ENCODE measurements at places on chromosomes 12 and 14. TPM values are rescaled to one million over a fixed set of nuclear protein-coding genes. Genes with fewer than 3 reads are reported as not detected.
A peak's percentile ranks its signal among the peaks of the same experiment; 100 is the strongest.

DNA sequence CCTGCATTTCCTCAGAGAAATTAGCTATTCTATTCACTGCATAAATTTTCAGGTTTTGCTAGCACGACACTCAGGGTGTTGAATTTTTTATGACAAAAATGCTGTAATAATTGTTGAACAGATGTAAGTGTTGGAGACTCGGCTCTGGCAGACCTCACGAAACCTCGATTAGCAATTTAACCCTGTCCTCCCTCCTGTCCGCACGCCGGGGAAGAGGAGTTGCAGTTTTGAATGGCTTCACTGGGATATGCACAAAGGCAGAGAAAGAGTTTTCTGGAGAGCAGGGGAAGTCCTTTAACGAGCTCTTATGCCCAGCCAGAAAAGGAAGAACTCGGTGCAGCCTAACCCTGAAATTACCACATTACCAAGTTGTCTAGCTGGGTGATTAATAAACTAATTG, 661.1 kb downstream of the VRK1 start:
- H3K27me3 ChIP-seq, result peaks cover 1% of the 10 kb centered on the region
- peaks cover 77% of the 10 kb centered on the region for H3K4me1 ChIP-seq
- H3K4me3 ChIP-seq, result peak overlapping the region; percentile 94

DNA sequence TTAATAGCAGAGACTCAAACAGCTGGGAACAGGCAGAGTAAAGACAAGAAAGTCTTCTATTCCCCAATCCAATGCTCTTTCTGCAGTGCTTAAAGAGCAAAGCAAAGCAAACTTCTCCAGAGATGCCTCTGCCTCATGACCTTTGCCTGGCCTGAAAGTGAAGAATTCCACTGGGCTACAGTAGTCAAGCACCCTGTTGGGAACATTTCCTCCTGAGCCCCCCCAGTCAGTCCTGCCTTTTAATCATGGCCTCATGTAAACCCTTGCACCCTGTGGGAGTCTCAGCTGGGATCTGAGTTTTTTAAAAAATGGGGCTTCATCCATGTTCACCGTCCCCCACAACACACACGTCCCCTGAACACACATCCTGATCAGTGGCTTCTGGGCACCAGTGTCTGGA, 62.7 kb upstream of the TSPAN11 start:
- no peaks in the 10 kb centered on the region for H3K4me1 ChIP-seq
- no peak overlapping the region for H3K27ac ChIP-seq
- H3K4me3 ChIP-seq, result no peak overlapping the region
- no peak for DNase-seq
- no peaks in the 10 kb centered on the region for H3K36me3 ChIP-seq

- no peak for DNase-seq
- no peak overlapping the region for H3K4me3 ChIP-seq
- H3K4me1 ChIP-seq, result no peaks in the 10 kb centered on the region
- H3K27me3 ChIP-seq, result peaks cover 3% of the 10 kb centered on the region
- H3K27ac ChIP-seq, result no peak overlapping the region
These were observed 97.6 kb upstream of the SCAF11 start for GRCh38 chr12:46087916-46088439.

DNA sequence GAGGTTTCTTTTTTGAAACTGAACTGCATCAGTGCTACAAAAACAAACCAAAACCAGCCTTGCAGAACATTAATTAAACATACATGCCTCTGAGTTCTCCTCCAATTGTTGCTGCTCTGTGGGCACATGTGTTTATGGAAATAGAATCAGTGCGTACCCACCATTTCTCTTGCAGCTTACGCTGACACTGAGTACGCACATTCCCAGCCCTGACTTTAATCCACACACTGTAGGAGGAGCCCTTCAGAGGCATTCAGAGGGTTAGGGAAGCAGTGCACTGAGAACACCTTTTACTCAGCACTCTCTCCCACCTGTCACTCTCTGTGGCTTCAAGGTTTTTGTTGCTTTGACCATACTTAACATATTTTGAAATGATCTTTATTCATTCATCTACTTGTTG, 250.5 kb upstream of the PWP1 start:
- no peak overlapping the region for H3K27ac ChIP-seq
- no peak overlapping the region for H3K4me3 ChIP-seq
- peaks cover 27% of the 10 kb centered on the region for H3K4me1 ChIP-seq

DNA sequence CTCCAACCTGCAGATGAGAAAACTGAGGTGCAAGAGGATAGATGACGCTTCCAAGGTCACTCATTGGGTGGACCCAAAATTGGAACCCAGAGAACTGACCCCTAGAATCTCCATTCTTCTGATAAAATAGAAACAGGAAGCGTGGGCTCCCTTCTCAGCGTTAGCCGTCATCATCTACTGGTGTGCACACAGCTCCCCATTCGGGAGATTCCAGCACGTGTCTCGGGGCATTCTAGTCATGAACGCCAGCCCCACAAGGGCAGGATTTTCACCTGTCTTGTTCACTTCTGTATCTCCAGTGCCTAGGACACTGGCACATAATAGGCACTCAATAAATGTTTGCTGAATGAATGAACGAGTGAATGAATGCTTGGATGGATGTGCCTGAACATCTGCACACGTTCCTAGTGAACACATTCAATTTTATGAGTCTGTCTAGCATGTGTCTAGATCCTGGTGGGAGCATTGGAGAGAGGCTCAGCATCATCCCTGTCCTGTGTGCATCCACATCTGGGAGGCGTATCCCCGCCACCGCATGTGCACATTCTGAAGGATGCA, 30.5 kb downstream of the RASAL1 start:
- peaks cover 9% of the 10 kb centered on the region for H3K4me1 ChIP-seq
- DNase-seq, result no peak
- H3K36me3 ChIP-seq, result no peaks in the 10 kb centered on the region

- H3K36me3 ChIP-seq, result peaks cover 3% of the 10 kb centered on the region
- no peak overlapping the region for H3K4me3 ChIP-seq
- H3K27ac ChIP-seq, result no peak overlapping the region
These were observed 272.4 kb upstream of the FOXG1 start for GRCh38 chr14:28494196-28494595.

DNA sequence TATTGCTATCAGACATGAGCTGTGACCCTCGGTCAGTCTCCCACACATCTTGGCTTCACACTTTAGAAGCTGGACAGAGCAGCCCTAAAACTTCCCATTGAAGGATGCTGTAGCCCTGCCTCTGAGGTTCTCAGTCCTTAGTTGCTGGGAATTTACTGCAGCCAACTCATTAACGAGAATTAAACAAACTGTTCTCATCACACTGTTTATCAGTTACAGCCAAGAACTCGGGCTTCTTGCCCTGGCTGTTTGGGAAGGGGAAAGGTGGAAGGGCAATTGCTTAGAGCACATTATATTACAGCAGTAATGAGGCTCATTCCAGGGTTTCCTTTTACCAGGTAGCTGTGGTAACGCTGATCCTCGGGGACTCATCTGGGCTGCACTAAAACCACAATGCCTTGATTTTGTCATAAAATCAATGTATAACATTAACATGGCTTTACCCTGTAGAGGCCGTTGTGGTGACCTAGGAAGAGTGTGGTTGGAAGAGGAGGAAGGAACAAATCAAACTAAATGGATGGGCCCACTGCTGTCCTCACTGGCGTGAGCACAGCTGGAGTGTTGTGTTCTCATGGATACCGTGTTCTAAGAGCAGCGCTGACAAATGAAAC, 87.1 kb downstream of the GPR135 start:
- H3K4me3 ChIP-seq, result no peak overlapping the region
- H3K36me3 ChIP-seq, result no peaks in the 10 kb centered on the region
- no peak overlapping the region for H3K27ac ChIP-seq
- no peaks in the 10 kb centered on the region for H3K27me3 ChIP-seq

- DNase-seq, result no peak
- no peak overlapping the region for H3K4me3 ChIP-seq
- no peaks in the 10 kb centered on the region for H3K27me3 ChIP-seq
These were observed 13.5 kb upstream of the PDZRN4 start for GRCh38 chr12:41174602-41175001.

DNA sequence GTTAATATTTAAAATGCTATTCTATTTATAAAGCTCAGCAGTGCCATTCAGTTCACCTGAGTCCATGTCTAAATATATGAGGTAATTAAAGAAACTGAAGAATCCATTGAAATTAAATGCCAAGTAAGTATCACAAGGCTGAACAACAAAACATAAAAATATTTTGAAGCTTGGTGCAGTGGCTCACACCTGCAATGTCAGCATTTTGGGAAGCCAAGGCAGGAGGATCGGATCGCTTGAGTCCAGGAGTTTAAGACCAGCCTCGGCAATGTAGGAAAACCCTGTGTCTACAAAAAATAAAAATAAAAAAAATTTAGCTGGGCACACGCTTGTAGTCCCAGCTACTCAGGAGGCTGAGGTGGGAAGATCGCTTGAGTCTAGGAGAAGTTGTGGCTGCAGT, 101.8 kb downstream of the OSBPL8 start:
- H3K4me1 ChIP-seq, result peaks cover 61% of the 10 kb centered on the region
- no peak overlapping the region for H3K27ac ChIP-seq
- no peak overlapping the region for H3K4me3 ChIP-seq
- DNase-seq, result no peak
- no peaks in the 10 kb centered on the region for H3K27me3 ChIP-seq

- no peaks in the 10 kb centered on the region for H3K36me3 ChIP-seq
- no peaks in the 10 kb centered on the region for H3K27me3 ChIP-seq
- no peak overlapping the region for H3K4me3 ChIP-seq
- no peaks in the 10 kb centered on the region for H3K4me1 ChIP-seq
- no peak for DNase-seq
These were observed 141.0 kb upstream of the LMNTD1 start for GRCh38 chr12:25694072-25694471.

GRCh38 chr14:103280278-103280928, 53.6 kb upstream of the EIF5 start:
- H3K27ac ChIP-seq, result no peak overlapping the region
- no peaks in the 10 kb centered on the region for H3K36me3 ChIP-seq
- no peak for DNase-seq

DNA sequence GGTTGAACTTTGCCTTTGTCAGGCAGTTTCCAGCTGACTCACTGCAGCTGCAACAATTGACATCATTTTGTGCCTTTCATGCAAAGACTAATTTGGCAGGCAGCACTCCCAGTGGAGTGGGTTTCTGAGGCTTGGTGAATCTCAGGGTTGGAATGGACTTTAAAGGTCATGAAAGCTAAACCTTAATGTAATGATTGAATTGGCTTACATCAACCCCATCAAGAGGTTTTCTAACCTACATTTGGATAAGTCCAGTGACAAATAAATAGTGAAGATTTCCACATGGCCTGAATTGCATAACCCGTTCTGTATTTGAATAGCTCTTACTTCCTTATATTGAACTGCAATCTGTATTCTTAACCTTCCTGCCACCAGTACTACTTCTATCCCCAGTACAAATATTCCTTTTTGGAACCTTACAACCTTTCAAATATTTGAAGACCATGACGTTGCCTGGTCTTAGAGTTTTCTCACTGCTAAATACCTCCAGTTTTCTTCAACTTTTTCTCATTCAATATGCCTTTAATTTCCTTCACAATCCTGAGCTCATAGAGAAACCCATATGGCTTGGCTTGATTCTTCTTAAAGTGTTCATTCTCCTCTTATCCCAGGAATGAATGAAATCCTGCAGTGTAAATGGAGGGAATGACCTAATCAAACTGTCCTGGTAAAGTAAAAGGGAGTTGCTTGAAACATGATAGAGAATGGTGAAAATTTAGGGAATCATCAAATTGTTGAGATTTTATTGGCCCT, 168.1 kb upstream of the NOVA1 start:
- no peak for DNase-seq
- H3K36me3 ChIP-seq, result no peaks in the 10 kb centered on the region
- no peaks in the 10 kb centered on the region for H3K4me1 ChIP-seq
- no peak overlapping the region for H3K27ac ChIP-seq

- DNase-seq, result no peak
- H3K4me1 ChIP-seq, result no peaks in the 10 kb centered on the region
- no peaks in the 10 kb centered on the region for H3K27me3 ChIP-seq
- no peak overlapping the region for H3K27ac ChIP-seq
These were observed 1193.7 kb downstream of the GALC start for GRCh38 chr14:86799244-86799647.

DNA sequence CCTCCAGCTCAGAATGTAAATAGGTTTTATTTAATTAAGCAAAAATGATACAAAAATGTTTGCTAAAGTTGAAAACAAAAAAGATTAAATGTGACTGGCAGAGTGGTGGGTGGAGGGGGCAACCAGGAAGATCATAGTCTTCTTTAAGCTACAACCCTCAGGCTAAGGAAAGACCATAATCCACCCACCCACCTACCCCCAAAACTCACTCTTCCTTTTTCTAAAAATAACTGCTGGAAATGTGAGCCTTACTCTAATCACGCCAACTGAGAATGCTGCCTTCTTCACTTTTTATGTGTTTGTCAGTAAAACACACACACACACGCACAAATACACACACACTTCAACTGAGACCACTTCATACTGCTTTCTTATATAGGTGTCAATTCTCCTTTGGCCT, 230.0 kb upstream of the EGLN3 start:
- no peaks in the 10 kb centered on the region for H3K4me1 ChIP-seq
- no peaks in the 10 kb centered on the region for H3K36me3 ChIP-seq
- no peak overlapping the region for H3K4me3 ChIP-seq
- no peak overlapping the region for H3K27ac ChIP-seq

- H3K27me3 ChIP-seq, result peaks cover 4% of the 10 kb centered on the region
- peak overlapping the region; percentile 87 for H3K27ac ChIP-seq
- H3K36me3 ChIP-seq, result no peaks in the 10 kb centered on the region
- DNase-seq, result peak; percentile 71
- peaks cover 13% of the 10 kb centered on the region for H3K4me1 ChIP-seq
- H3K4me3 ChIP-seq, result peak overlapping the region; percentile 91
These were observed 34.0 kb downstream of the FIGNL2 start for GRCh38 chr12:51814311-51815088.

FBLN5 gene
- 3.8 TPM for polyA plus RNA-seq

CAPS2 gene
- polyA plus RNA-seq, result 6.2 TPM

APPL2 gene
- 9.5 TPM for polyA plus RNA-seq

SLC10A1 gene
- 0.09 TPM for polyA plus RNA-seq

PTGDR gene
- polyA plus RNA-seq, result 133 TPM

SERPINA9 gene
- not detected for polyA plus RNA-seq

LYZ gene
- polyA plus RNA-seq, result 351 TPM

CABP1 gene
- not detected for polyA plus RNA-seq

KRT74 gene
- not detected for polyA plus RNA-seq

HSPB8 gene
- polyA plus RNA-seq, result not detected

SLC25A47 gene
- not detected for polyA plus RNA-seq
